ENCODE measurements at places on chromosomes 2 and 18. TPM values are rescaled to one million over a fixed set of nuclear protein-coding genes. Genes with fewer than 3 reads are reported as not detected.

MARCO gene
- 5.8 TPM for total RNA-seq

RAD51AP2 gene
- total RNA-seq, result not detected

FLACC1 gene
- total RNA-seq, result 9.6 TPM

ADD2 gene
- total RNA-seq, result 2.4 TPM

TWIST2 gene
- 0.21 TPM for total RNA-seq

IL36RN gene
- not detected for total RNA-seq

All from mononuclear cell (primary cell).